ENCODE measurements at places on chromosomes 3 and 15. TPM values are rescaled to one million over a fixed set of nuclear protein-coding genes. Genes with fewer than 3 reads are reported as not detected.

TUSC7 gene
- total RNA-seq: not detected

DNA sequence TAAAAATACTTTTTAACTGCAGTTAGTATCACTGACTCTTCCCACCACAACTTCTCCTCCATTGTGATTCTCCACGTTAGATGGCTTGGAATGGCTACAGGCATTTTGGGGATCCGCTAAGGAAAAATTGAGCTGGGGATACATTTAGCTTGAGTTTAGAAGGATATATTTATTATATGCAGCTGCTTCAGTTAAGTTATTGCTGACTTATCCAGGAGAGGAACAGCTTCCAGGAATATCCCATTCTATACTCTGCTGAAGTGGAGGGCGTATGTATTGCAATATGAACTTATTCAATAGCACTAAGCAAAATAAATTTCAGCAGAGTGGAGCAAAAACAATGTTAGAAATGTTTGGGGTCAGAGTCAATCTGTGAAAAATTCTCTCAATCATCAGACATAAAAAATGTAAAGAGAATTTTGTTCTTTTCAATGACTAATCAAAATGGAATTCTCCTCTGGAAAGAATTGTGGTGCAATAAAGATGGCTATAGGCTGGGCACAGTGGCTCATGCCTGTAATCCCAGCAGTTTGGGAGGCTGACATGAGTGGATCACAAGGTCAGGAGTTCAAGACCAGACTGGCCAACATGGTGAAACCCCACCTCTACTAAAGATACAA is 84.7 kb downstream of the NCEH1 start:
- no peak for DNase-seq

DNA sequence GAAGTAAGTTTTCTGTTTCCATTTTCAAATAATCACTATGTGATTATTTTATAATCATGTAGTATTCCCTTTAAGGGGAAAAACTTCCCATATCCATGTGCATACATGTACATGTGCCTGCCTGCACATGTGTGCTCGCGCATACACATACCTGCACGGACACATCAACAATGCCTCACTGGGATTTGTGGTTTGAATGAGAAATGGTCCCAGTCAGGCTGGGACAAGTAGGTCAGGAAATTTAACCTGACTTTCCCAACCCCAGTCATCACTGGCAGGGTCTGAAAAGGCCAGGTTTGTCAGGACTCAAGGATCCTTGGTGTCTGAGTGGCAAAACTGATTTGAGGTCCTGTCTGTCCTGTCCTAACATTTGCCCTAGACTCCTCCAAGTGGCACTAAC is 109.3 kb upstream of the MRPS22 start:
- no peak for DNase-seq

DNA sequence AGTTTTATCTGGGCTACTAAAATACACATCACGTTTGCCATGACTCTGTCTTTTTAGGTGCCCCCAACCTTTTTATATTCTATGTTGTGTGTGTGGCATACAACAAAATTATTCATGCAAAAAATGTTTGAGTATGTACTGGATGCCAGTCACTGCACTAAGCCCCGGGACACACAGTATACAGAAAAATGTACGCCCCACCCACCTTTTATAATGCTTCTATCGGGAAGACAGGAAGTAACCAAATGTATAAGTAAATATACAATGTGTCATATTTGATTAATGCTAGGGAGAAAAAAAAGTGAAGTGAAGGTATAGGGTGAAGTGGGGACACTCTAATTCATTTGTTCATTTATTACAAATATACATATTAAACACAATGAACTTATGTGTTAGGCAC is 503.4 kb upstream of the MDFIC2 start:
- no peak for DNase-seq

DNA sequence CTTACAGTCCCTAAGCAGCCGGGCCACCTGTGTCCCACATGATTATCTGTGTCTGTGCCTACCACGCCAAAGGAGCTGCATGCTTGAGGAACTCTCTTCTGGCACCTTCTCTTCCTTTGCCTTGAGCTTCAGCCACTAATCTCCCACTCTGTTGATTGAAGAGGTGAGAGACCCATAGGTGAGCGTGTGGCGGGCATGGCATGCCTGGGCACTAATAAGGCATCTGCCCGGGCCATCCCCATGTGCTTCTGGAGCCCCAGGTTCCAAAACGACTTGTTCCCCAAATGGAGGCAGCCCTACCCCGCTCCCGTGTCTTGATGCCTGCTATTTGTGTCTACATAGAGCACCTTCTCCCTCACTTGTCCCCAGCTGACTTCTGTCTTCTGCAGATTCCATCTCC is 13.0 kb downstream of the MCM2 start:
- no peak for DNase-seq

GRCh38 chr3:177452831-177453450 is 255.7 kb upstream of the TBL1XR1 start:
- no peak for DNase-seq

USP3 gene
- 55.3 TPM for total RNA-seq

CD200R1 gene
- total RNA-seq: 1.0 TPM

DNA sequence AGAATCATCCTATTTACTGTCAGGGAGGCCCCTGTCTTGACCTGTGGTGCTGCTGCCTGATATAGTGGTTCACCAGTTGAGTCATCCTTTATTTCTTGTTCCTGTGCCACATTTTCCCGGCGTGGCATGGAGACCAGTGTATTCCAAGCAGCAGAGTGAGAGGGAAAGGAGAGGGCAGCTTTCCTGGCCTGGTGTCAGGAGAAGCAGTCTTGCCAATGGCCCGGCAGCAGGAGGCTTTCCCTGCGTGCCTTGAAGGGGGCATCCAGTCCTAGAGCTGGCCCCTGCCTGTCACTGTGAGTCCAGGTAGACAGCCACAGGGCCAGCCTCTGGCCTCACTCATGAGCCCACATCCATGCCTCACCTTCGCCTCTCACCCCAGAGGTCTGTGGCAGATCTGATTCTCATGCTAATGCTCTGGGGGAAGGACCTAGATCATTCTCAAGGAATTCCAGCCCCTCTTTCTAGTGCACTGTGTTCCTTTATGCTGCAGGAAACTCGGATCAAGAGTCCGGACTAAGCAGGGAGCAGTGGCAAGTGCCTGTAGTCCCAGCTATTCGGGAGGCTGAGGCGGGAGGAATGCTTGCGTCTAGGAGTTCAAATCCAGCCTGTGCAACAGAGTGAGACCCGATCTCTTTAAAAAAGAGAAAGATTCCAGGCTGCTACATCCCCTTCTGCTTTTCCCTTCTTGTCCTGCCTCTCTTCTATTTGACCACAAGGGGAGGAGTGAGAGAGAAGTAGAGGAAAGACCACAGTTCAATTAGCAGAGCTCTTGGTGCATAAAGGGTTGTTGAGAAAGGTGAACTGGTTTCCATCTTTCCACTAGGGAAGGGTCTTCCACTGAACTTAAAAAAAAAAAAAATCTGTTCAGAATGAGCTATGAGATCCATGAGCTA is 66.8 kb upstream of the HACD2 start:
- no peak for DNase-seq

DNA sequence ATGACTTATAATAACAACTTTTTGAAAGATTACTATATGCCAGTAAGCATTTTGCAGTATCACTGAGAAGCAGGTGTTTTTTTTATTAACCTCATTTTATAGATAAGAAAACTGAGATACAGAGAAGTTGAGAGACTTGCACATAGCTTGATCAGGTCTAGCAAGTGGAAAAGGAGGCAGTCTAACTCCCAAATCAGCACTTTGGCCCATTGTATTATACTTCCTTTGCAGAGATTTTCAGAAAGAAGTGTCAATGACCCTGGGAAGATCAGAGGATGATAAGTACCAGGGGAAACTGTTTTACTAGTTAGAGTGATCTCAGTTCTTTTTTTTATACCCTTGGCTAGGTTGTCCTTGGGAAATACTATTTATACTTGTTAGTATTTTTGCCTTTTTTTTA is 358.7 kb downstream of the SQOR start:
- no peak for DNase-seq

DNA sequence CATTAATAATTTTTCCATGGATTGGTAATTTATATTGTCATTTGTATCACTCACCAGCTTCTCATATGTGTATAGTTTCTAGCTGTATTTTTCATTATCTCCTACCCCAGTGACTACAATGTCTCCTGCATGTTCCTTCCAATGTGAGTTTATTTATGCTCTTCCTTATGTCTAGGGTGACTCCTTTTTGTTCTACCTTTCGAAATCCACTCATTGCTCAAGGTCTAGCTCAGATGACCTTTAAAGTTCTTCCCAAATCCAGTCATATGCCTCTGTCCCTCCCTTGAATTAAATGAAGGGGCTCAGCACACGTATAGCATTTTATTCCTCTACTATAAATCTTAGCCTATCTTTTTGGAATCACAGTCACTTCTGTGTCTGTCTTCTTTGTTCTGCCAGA is 53.0 kb downstream of the TMEM45A start:
- no peak for DNase-seq

BMF gene
- 35.5 TPM for total RNA-seq

GRCh38 chr15:31434588-31435260 is 108.1 kb downstream of the KLF13 start:
- DNase-seq: peak; percentile 42

DNA sequence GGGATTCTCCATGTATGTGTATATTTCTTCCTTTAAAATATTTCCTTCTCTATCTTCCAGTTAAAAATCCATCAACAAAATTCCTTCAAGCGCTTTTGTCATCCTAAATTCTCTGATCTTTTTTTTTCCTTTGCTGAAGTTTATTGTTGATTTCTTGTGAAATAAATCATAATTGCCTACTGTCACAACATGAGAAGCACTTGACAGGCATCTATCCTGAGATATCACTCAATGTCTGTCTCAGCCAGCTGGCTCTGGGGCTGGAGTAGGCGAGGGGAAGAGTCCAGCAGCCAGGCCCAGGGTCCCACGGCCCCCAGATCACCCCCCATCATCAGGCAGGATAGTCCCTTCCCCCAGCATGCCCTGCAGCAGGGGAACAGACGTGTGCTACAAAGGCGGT is 109.0 kb upstream of the TLE3 start:
- DNase-seq: no peak

TRPM1 gene
- not detected for total RNA-seq

- DNase-seq: no peak
Measured at GRCh38 chr15:44798826-44799225, 62.5 kb downstream of the TRIM69 start.

- no peak for DNase-seq
Measured at GRCh38 chr3:46865546-46865945, 2.3 kb upstream of the MYL3 start.

DNA sequence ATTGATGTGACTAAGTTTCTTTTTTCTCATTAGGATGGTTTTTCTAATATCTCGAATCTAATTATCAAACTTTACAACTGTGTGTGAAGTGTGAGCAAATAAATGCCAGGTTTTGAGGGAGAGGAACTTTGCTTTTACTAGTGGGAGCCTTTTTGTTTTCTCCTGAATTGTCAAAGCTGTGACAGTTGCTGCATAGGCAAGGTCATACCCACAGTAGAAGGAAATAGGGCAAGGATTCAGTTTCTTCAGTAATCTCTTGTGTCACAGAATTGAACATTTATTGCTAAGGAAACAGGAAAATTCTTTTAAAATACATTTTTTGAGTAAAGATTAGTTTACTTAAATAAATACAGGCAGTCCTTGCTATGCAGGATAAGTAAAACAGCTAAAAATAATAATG is 19.5 kb downstream of the GMPS start:
- no peak for DNase-seq

IRAK2 gene
- total RNA-seq: 5.0 TPM

DNA sequence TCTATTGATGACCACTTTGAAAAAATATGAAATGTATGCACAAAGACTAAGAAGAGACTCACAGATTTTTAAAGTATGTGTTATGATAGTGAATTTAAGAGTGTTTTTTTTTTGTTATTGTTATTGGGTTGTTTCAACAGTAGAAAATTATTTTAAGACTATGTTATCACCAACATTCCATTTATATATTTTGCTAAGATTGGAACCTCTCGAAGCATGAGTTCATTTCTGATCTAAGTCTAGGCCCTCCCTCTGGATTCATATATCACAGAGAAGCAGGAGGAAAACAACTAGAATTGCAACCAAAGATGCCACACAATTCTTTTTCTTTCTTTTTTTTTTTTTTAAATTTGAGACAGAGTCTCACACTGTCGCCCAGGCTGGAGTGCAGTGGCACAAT is 46.8 kb downstream of the ITGB5 start:
- no peak for DNase-seq

DNA sequence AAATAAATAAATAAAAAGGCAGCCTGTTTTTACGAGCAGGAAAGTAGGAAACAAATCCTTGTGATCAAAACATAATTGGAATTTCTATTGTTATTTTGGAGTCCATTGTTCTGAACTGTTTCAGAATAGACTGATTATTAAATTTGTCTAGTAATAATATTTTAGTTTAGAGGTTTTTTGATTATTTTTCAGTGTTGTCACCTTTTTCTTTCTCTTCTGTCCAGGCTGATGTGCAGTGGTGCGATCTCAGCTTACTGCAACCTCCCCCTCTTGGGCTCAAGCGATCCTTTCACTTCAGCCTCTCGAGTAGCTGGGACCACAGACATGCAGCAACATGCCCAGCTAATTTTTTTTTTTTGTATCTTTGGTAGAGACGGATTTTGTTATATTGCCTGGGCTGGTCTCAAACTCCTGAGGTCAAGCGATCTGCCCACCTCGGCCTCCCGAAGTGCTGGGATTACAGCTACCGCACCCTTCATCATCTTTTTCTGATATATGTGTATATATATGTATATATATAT is 38.0 kb downstream of the KAT2B start:
- no peak for DNase-seq

GRCh38 chr15:65214010-65214409 is 2.7 kb upstream of the CILP start:
- no peak for DNase-seq

DNA sequence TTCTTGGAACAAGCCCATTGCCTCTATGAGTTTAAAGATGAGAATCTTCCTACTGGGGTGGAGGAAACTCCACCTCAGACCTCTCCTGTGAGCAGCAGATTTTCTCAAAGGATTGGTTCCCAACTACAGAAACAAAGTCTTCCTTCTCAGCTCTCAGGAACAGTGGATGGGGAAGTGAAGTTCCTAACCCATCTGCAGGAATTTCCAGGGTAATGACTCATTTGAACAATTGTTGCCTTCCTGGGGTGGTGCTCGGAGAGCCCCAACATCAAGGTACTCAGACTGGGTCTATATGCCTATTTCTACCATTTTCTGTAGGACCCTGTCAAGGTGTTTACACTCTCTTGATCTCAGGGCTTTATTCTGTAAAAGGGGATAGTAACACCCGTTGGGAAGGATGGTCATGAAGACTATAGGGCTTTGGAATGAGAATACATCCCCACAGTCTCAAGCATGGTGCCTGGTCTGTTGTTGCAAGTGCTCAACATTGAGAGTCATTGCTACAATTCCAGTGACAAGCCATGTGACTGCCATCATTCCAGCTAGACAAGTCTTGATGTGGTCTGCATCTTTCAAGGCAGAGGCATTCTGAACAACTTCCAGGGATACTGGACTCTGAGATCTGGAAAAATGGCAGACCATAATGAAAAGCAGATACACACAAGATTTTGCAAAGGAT is 33.0 kb downstream of the TRIM42 start:
- DNase-seq: no peak

SLC24A5 gene
- not detected for total RNA-seq

GRCh38 chr3:188510366-188510765 is 356.4 kb downstream of the LPP start:
- DNase-seq: no peak

- DNase-seq: peak; percentile 52
Measured at GRCh38 chr15:65376767-65377104, 1.1 kb downstream of the IGDCC3 start.

Measured in thyroid gland (tissue), 4 donors.